Amygdala (tissue), 56 donors: ENCODE measurements at places on chromosomes 5 and 9.

DNA sequence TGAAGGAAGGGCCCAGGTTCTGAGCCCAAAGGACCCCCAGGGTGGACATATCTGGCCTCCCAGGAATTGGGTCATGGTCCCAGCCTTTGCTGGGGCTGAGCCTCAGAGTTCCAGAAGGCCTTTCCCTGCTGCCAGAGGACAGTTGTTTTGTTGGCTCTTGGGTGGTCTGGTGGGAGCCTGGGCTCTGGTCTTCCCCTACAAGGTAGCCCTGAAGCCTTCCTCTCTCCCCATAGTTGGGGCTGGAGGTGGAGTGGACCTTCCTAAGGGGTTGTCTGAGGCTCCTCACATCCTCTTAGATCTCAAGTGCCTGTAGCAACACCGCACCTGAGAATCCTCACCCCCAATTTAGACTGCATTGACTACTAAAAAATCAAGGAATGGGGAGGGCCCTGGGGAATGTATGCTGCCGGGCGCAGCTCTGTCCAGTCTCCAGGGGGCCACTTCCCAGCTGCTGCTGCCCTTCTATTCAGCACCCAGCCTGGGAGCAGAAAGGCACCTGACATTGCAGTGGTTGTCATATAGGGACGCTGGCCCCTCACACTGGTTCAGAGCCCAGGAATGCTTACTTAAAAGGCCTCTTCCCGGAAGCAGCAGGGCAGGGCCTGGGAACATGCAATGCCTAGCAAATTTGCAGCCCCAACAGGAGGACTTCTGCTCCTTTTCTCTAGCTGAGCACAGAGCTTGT is 66.4 kb downstream of the IL31RA start:
- no peak for DNase-seq

DNA sequence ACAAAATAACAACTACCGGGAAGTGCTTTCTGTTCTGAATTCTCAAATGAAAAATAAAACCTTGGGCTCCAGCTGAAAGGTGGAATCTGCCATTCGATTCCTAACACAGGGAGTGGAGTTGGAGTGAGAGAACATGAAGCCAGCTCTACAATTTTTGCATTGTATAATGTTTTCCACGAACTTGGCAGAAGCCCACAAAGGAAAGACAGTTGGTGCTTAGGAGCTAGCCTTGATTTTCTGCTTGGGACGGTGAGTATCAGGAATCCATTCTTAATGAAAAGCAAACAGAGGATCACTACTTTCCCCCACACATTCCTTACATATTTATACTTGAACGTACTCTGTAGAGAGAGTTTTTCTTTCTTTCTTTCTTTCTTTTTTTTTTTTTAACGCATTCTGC is 74.2 kb upstream of the FBXL7 start:
- no peak for DNase-seq

DNA sequence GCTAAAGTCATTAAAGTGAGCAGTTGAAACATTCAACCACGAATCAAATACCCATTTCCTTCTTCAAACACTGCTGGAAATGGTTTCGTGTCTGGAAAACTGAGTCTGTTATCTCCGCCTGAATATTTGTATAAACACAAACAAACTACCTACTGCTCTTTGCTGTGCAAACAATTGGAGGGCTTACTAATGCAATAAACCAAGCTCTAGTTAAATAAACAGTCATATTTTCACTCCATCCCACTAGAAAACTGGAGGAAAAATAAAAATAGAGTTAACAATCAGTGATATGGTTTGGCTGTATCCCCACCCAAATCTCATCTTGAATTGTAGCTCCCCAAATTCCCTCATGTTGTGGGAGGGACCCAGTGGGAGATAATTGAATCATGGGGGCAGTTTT is 397.6 kb downstream of the RASEF start:
- no peak for DNase-seq

DNA sequence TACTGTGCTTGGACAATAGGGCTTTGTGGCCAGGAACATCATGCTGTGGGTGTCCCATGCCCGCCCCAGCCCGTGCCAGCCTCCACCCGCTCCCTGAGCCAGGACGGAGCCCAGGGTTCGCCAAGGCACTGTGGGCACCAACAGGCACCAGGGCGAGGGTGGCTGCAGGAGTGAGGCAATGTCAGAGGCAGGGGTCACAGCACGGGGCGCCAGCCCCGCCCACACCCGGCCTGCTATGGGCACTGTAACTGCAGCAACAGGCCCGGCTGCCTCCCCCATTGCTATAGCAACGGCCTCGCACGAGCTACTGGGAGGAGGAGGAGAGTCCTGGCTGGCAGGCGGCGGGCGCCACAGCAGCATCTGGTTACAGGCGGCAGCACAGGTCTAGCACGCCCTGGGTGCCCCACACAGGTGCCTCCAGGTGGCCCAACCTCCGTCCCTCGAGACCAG is 2.5 kb downstream of the ABCA2 start:
- peak; percentile 96 for DNase-seq

DNA sequence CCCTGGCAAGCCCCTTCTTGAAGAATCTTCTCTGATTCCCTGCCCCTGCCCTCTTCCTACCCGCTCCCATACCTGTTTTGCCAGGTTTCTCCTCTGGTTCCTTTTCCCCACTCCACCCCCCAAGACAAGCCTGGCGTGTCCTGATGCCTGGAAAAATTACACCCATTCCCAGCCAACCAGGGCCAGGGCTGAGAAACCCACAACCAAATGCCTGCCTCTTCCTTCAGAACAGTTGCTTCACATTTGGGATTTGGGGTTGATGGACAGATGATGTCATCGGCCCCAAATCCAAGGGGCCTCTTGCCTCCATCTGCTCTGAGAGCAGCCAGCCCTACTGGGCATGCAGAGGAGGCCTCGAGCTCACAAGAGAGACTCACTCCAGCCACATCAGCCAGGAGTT is 8.8 kb upstream of the NEK6 start:
- DNase-seq, result no peak

GRCh38 chr5:174309131-174309795 is 263.8 kb downstream of the NSG2 start:
- DNase-seq, result no peak

GRCh38 chr5:159640921-159641320 is 275.4 kb upstream of the ADRA1B start:
- no peak for DNase-seq

DNA sequence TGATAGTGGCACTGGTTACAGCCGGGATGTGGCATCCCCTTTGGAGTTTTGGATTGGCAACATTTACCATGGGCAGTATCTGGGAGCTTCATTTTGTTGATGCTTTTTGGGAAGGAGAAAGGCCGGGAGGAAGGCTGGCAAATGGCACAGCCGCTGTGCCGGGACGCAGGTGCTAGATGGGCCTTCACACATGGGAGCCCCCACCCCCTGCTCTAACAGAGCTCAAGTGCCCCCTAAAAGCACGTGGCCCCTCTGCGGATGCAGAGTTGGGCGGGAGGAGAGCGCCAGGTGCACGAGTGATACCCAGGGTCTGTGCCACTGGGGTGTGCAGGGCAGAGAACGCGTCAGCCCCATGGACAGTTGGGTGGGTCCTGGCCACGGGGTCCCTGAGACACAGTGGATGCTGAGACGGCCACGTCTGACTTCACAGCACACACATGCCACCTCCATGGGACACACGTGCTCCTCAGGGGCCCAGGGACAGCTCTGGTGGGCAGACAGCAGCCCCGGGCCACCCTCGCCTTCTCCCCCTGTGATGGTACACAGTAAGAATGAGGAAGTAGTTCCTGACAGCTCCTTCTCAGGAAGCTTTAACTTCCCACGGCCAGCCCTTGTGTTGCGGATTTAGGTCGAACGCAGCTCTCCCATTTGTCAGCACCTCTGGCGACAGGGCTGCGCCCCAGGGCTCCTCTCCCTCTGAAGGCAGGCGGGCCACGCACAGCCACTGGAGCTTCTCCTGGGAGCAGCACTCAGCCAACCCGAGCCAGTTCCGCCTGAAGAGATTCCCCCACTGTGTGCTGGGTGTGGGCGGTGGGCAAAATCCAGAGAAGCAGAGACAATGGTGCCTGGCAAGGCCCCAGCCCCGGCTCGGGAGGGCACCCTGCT is 10.8 kb downstream of the SLC9A3 start:
- no peak for DNase-seq

DNA sequence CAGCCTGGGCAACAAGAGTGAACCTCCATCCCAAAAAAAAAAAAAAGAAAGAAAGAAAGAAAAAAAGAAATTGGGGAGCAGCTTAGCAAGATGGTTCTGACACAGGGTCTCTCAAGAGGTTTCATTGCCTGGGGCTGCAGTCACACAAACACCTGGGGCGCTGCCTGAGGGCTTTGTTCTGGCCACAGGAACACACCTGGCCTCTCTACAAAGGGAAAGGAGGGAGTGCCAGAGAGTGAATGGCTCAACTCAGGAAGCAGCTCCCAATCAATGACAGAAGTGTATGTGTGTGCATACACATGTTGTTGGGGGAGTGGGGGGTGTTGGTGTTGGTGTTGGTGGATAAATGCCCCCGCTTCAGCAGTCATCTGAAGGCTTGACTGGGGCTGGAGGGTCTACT is 32.4 kb upstream of the CTNNA1 start:
- no peak for DNase-seq

DNA sequence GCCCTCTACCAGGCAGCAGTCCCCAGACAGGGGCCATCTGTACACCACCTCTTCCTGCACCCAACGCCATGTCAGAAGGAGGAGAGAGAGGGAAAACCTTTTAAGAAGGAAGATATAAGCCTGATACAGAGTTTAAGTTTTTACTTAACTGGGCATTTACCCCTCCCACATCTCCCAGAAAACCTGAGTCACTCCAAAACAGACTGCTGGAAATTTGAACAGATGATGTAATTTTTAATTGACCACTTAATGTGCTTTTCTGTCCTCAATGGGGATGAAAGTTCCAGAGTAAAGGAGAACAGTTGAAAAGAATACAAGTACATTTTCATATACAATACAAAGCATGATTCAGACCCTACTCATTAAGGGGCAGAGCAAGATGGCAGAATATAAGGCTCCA is 63.9 kb downstream of the TTC39B start:
- DNase-seq, result no peak

- DNase-seq, result no peak
Observed at GRCh38 chr5:43352131-43352530, 38.9 kb upstream of the HMGCS1 start.

- no peak for DNase-seq
Observed at GRCh38 chr5:131974956-131975726, 29.7 kb upstream of the MEIKIN start.

DNA sequence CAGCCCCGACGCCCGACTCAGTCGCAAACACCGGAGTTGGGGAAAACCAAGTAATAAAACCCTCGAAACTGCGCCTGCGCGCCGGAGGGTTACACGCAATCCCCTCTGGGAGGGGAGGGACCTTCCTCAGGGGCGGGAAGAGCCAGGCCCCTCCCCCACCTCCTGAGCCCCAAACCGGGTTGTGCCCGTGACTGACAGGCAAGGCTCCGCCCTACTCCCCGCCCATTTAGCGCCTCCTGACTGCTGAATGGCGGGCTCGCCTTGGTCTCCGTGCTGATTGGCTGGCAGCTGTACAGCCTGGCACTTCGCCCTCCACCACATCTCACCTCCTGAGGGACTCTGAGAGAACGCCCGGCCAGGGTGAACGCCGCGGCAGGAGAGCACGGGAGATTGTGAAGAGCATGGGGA is at the start of gene PRDM9:
Gene PRDM9, plus strand, starts transcription at position 332 of the 408 bp plus-strand sequence. CDS start 1,425 bp downstream, outside the sequence.
- no peak for DNase-seq

DNA sequence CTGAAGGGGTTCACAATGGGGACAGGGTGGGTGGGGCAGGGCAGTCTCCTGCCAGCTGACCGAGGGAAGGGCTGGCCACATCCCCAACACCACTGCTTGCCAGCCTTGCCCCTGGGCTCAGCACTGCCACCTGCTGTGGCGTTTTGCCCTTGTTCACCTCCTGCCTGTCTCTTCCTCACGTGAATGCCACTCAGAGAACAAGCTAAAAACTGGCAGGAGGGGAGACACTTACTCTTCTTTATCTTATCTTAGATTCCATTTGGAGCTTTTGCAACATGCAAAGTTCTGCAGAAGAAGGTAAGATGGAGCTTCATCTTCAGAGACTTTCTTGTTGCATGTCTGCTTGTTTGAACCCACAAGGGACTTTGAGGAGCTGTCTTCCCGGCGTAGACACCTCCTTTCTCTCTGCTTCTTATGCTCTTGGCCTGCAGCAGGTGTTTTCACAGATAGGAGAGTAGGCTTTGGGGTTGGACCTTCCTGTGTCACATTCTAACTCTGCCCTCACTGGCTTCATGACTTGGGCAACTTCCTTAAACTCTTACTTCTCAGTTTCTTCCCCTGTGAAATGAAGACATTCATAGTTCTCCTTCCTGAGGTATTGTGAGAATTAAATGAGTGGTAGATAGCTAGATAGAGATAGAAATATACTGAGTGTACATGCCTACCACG is 4.1 kb downstream of the LRSAM1 start:
- DNase-seq, result no peak

DNA sequence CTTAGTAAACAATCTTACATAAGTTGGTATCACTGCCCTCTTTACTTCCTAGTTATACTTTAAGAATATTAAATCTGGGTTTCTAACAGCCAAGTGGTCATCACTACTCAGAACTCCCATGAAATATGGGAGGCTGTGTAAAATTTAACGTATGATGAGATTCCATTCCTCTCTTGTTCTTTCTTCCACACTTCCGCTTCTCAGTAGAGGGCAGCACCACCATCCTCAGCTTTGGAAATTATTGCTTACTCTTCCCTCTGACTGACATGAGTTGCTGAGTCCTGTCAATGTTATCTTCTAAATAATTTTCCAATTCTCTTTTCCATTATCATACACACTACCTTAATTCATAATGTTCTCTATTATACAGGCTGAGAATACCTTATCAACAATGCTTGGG is 194.0 kb downstream of the RFX3 start:
- no peak for DNase-seq

DNA sequence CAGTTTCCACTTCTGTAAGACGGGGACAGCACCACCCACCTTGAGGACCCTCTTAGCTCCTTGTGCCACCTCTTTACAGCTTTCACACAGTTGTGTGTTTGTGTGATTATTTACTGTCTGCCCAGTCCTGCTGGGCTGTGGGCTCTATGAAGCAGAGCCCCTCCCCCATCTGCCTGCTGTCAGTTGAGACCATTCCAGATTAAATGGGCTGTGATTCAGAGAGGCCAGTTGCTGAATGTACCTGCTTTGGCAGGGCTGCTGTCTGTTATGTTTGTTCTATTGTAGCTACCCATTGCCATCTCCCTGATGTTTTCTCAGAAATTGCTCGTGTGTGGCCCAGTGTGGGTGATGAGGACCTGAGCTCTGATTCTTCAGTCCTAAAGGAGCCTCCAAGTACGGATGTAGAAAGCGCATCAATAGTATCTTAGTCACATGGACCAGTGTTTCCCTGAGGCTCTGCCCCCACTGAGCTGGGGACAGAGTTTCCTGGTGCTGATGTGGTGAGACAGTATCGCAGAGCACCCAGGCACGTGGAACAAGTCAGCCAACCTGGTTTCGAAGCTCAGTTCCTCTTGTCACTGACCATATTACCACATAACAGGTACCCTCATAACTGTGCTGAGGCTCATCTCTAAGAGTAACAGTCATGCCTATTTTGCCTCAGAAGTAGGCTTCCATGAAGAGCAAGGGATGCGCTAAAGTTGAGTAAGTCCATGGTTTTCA is 3.7 kb downstream of the ANGPTL2 start:
- no peak for DNase-seq

DNA sequence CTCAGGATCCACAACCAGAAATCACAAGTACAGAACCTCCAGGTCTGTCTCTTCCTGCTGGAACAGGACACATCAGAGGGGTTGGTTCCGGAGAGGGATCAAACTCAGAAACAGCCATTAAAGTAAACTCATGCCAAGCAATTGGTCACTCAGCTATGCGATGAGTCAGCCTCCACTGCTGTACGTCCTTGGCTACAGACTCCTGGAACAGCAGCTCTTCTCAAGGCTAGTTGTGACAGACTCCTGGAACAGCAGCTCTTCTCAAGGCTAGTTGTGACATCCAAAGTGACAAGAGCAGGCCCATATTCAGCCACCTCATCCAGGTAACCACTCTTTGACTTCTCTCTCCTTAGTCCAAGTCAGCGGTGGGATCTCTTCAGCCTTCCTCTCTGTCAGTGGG is at the start of gene SPINK13:
Gene SPINK13, plus strand, starts transcription at position 229 of the 400 bp plus-strand sequence. CDS start 1,279 bp downstream, outside the sequence.
- DNase-seq, result no peak
